ENCODE measurements at places on chromosomes 4 and X. TPM values are rescaled to one million over a fixed set of nuclear protein-coding genes. Genes with fewer than 3 reads are reported as not detected.

The MAMLD1 gene
- total RNA-seq = 0.38 TPM

The HAUS7 gene
- 52.9 TPM for total RNA-seq

The DYNLT3 gene
- total RNA-seq = 22.8 TPM

The AFM gene
- not detected for total RNA-seq

The GUCY1B1 gene
- total RNA-seq = 0.23 TPM

The ASB9 gene
- total RNA-seq = 0.91 TPM

The RIPPLY1 gene
- not detected for total RNA-seq

The GPAT3 gene
- total RNA-seq = 1.4 TPM

The SPACA5 gene
- not detected for total RNA-seq

The ZNF674 gene
- 2.7 TPM for total RNA-seq

The PQBP1 gene
- total RNA-seq = 69.4 TPM

The ADH1B gene
- total RNA-seq = not detected

The GAGE13 gene
- total RNA-seq = not detected

The CYP2U1 gene
- 1.1 TPM for total RNA-seq

The CFAP99 gene
- not detected for total RNA-seq

The DOK7 gene
- 1.9 TPM for total RNA-seq

The MND1 gene
- total RNA-seq = 17.0 TPM

The UCP1 gene
- not detected for total RNA-seq

The TMEM156 gene
- total RNA-seq = 6.5 TPM

The TEX13B gene
- total RNA-seq = not detected

The ADAM29 gene
- total RNA-seq = not detected

The SLC9A7 gene
- 22.4 TPM for total RNA-seq

The SERPINA7 gene
- total RNA-seq = not detected

The VEGFC gene
- total RNA-seq = 45.7 TPM

The NEUROG2 gene
- total RNA-seq = not detected

The TCEAL2 gene
- not detected for total RNA-seq

The ASB11 gene
- not detected for total RNA-seq

The MAGEA8 gene
- total RNA-seq = not detected

The MID2 gene
- total RNA-seq = 7.5 TPM

The SUPT20HL2 gene
- not detected for total RNA-seq

The FGFBP2 gene
- not detected for total RNA-seq

The GAGE12E gene
- total RNA-seq = not detected

The PCDH7 gene
- 17.1 TPM for total RNA-seq

The TRIML2 gene
- 0.95 TPM for total RNA-seq

The ASB5 gene
- total RNA-seq = not detected

The SAGE1 gene
- total RNA-seq = not detected

The MAGEA2 gene
- total RNA-seq = not detected

The PLAC8 gene
- total RNA-seq = 0.15 TPM

The GAGE2A gene
- not detected for total RNA-seq

The LRP2BP gene
- 0.31 TPM for total RNA-seq

The SCML1 gene
- total RNA-seq = 6.7 TPM

The BMPR1B gene
- total RNA-seq = 0.70 TPM

The TAF7L gene
- total RNA-seq = not detected

The TAPT1 gene
- total RNA-seq = 5.3 TPM

The CCNI gene
- 350 TPM for total RNA-seq

The RHOXF1 gene
- total RNA-seq = not detected

The VEGFD gene
- not detected for total RNA-seq

The ZXDB gene
- total RNA-seq = 10.4 TPM

The UGT2B17 gene
- total RNA-seq = not detected

The SLC6A14 gene
- total RNA-seq = 0.04 TPM

The SYN1 gene
- total RNA-seq = not detected

The RPA4 gene
- total RNA-seq = 0.34 TPM

The SCML2 gene
- total RNA-seq = 0.62 TPM

The SHISA3 gene
- total RNA-seq = not detected

The FRMPD3 gene
- total RNA-seq = not detected

The PPP4R3C gene
- total RNA-seq = not detected

Measured in hair follicular keratinocyte (primary cell).